ENCODE measurements at places on chromosomes 6 and 20.

GRCh38 chr6:28134015-28134414 is 7.7 kb upstream of the ZKSCAN8 start:
- no peak for DNase-seq

GRCh38 chr6:83708546-83708969 is 343 bp downstream of the SNAP91 start:
- DNase-seq, result no peak

- DNase-seq, result no peak
Observed at GRCh38 chr6:168968228-168968627, 285.4 kb downstream of the THBS2 start.

DNA sequence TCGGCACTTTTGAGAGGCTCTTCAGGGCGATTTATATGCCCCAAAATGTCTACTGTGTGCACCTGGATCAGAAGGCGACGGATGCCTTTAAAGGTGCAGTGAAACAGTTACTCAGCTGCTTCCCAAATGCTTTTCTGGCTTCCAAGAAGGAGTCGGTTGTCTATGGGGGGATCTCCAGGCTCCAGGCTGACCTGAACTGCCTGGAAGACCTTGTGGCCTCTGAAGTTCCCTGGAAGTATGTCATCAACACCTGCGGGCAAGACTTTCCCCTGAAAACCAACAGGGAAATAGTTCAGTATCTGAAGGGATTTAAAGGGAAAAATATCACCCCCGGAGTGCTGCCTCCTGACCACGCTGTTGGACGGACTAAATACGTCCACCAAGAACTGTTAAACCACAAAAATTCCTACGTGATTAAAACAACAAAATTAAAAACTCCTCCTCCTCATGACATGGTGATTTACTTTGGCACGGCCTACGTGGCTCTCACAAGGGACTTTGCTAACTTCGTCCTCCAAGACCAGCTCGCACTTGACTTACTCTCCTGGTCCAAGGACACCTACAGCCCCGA is 8.2 kb downstream of the GCNT2 start:
- DNase-seq, result no peak

DNA sequence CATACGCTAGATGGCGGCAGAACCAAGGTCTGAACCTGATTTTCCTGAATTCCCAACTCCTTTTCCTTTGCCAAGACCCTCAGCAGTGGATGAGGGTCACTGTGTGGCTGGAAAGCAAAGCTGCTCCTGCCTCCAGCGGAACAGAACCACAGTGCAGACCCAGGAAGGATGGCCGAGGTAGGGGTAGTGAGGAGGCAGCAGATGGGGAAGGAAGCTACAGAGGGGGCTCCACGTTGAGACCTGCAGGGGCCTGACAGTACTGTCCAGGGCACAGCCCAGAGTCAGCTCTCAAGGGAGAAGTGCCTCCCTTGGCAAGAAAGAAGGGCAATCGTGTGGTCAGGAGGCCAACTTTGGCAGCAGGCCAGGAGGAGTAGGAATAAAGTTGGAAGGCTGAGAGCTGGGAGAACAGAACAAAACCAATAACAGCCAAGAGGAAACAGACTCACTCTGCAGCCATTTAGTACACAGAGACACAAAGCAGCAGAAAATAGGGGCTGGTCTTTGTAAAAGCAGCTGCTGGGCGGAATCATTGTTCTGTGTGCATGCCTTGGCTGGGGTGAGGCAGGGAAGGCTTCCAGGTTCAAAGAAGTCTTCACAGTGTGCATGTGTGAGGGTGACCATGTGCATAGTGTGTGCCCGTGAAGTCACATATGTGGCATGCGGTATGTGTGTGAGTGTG is 3.1 kb downstream of the GABRR2 start:
- no peak for DNase-seq

DNA sequence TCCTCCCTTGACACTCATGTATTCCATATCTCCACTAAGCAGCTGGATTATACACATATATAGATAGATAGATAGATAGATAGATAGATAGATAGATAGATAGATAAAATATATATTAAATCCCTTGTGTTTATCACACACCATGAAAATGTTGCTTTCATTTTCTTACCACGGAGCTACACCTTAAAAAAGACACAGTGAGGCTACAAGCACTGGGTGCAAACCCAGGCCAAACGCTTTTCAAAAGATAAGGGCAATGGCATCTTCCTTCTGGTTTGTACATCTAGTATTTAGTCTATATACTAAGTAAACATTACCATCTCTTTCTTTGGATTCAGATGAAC is 377.1 kb downstream of the ESR1 start:
- DNase-seq, result no peak

GRCh38 chr20:49859011-49859410 is 46.4 kb downstream of the SLC9A8 start:
- no peak for DNase-seq

DNA sequence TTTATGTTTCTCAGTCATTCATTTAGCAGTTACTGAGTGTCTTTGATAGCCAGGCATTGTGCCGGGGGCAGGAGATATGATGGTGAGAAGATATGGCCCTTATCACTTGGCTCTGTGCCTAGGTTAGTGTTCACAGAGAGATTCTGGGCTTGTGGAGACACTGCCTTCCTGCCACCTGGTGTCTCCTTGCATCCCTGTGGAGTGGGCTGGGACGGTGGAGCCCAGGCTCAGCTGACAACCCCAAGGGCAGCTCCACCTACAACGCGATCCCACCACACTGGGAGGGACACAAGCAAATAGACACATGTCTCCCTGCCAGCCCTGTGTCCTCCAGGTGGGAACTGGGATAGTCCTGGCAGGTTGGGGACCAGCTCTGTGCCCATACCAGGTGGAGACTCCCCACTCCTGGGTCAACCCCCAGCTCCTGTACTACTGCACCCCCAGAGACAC is 30.3 kb upstream of the VEGFA start:
- no peak for DNase-seq

GRCh38 chr20:2138396-2138795 is 36.8 kb downstream of the STK35 start:
- no peak for DNase-seq

DNA sequence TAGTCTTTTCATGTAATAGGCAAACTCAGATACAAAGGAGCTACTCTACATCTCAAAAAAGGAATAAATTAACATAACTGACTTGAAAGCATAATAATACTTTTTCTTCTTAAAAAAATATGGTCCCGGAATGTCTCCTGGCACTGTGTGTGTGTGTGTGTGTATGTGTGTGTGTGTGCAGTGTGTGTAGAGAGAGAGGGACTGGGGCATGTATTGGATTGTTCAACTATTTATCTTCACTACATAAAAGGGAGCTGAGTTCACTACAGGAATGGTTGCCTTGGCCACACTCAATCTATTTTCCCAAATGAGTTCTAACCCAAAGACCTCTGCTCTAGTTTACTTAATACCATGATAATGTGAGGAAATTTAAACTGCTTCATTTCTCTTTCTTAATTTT is 51.1 kb downstream of the B3GAT2 start:
- DNase-seq, result no peak

DNA sequence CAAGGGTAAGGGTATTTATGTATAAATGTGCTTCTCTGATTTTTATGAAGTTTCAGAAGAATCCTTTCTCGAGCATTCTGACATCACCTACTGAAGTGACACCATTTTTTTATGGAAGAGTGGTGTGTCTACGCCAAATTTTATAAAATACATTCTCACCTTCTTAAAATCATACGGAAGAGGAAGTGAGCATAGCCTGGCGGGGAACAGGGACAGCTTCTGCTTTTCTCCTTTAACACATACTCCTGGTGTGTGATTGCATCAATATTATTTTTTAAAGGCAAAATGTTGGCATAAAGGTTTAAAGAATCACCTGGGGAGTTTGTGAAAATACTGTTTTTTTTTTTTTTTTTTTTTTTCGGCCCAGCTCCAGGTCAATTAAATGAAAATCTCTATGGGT is 733.6 kb upstream of the MAN1A1 start:
- no peak for DNase-seq
